ENCODE measurements at places on chromosomes 1 and 21.
A peak's percentile ranks its signal among the peaks of the same experiment; 100 is the strongest.

- no peak for DNase-seq
Observed at GRCh38 chr1:14961661-14962267, 191.8 kb upstream of the TMEM51 start.

- DNase-seq, result no peak
Observed at GRCh38 chr1:28190996-28191645, 14.6 kb upstream of the PTAFR start.

DNA sequence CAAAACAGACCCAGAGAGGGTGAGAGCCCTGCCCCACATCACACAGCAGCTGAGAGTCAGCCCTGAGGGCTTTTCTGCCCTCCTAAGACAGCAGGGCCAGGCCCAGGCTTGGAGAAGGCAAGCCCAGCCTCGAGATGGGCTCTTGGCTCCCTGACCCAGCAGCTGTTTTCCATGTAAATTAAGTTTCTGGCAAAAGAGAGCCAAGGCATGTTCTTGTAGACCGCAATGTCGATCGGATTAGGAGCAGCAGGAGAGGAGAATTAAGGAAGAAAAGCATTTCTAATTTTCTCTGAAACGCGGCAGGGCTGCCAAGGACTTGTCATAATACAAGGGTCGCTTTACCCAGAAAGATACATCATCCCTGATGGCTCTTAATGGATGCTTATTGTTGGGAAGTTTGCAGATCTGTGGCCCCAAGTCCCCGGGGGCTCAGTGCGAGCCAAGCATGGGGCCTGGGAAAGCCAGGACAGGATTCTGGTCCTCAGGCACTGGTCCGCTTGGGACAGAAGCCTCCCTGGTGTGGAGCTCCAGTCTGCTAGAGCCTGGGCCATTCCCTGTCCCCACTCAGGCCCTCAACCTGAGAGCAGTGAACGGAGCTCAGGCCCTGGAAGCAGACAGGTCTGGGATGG is 62.8 kb downstream of the DMRTB1 start:
- DNase-seq, result no peak

GRCh38 chr1:204448344-204448964 is 36.8 kb upstream of the PPP1R15B start:
- no peak for DNase-seq

GRCh38 chr1:25544243-25544764 is 898 bp downstream of the LDLRAP1 start:
- no peak for DNase-seq

GRCh38 chr1:8219530-8219929 is 98.4 kb upstream of the SLC45A1 start:
- DNase-seq, result no peak

GRCh38 chr1:77081834-77082233 is 137.4 kb downstream of the PIGK start:
- DNase-seq, result no peak

GRCh38 chr1:42157667-42158066 is 4.5 kb downstream of the GUCA2B start:
- no peak for DNase-seq

GRCh38 chr21:15063814-15064575 is 805 bp downstream of the NRIP1 start:
- no peak for DNase-seq

DNA sequence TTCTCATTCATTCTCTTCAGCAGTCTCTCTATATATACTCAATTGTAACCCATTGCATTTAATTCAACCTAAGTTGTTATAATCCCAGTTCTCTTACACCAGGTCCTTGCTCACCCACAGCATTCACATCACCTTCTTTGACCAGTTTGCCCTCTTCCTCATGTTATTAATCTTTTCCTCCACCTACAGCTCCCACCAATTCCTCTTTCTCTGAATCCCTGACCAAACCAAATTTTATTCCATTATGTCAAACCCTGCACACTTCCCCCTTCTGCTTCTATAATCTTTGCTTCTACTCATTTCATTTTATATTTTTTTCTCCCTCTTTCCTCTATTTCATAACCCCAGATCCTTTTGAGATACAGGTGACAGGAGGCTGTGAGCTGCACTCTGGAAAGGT is 1.4 kb downstream of the CD1A start:
- DNase-seq, result no peak

GRCh38 chr1:29209173-29209572 is 21.6 kb downstream of the MECR start:
- no peak for DNase-seq

DNA sequence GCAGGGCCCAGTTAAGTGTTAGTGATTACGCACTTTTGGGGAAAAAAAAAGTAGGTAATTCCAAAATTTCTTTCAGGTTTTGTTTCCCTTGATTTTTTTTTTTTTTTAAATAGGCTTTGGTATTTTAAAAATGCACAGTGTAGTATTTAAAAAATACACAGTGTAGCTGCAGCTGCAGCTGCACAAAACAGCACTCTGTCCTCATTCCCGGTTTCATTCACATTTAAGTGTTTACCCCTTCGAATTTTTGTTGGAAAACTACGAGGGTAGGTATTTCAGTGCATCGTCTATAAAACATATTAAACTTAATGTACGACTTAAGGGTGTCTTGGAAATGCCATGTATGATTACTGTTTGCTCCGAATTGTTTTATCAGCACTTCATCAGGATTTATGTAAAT is 3.4 kb downstream of the NEK7 start:
- DNase-seq, result no peak

DNA sequence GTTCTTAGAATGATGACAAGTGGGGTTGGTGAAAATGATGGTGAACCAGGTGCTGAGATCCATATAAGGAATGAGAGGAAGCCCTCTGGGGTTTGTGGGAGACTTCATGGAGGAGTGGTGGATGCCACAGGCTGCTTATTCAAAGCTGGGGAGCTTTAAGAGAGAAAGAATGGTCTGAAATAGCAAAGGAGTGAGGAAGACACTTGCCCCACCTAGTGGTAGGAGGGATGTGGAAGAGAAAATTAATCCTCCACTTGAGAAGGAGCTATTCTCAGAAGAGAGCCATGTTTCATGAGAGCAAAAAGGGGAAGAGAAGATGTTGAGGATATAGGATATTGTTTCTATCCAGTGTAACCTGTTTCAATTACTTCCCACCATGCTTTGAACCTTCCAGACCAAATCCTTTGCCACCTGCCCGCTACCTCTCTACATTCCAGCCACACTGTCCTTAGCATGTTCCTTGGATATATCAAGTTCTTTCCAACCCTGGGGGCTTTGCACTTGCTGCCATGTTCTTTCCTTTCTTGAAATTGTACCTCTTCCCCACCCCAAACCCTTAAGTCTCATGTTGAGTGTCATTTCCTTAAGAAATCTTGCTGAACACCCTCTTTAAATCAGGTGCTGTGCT is 19.6 kb upstream of the ZNF648 start:
- no peak for DNase-seq

DNA sequence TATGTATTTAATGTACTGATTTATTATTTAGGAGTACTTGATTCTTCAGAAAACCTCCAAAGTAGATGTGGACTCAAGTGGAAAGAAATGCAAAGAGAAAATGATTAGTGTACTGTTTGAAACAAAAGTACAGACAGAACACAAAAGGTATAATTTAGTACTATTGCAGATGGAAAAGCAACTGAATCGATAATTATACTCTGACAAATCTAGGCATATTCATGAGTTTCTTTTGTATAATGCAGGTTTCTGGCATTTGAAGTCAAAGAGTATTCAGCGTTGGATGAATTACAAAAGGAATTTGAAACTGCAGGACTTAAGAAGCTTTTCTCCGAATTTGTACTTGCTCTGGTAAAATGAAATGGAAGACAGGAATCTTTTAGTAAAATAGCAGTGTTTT is 12.5 kb downstream of the RWDD3 start:
- DNase-seq, result no peak

DNA sequence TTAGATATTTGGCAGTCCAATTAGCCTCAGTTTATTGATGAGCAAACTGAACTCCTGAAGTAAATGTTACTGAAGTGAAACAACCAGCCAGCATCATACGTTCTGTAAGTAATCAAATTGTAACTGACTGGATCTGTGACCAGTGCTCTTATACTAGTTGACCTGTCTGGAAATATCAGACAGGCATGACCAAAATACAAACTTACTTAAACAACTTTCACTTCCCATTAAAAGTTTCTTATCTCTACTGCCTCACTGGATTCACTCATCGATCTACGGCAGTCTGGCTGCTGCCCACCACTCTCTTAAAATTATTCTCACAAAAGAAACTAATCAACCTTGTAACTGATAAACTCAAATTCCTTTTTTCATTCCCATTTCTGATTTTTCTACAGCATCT is 56.4 kb downstream of the WDR3 start:
- no peak for DNase-seq

- no peak for DNase-seq
Observed at GRCh38 chr1:234841710-234842231, 231.8 kb upstream of the IRF2BP2 start.

GRCh38 chr1:4710592-4711415 is 56.4 kb downstream of the AJAP1 start:
- no peak for DNase-seq

DNA sequence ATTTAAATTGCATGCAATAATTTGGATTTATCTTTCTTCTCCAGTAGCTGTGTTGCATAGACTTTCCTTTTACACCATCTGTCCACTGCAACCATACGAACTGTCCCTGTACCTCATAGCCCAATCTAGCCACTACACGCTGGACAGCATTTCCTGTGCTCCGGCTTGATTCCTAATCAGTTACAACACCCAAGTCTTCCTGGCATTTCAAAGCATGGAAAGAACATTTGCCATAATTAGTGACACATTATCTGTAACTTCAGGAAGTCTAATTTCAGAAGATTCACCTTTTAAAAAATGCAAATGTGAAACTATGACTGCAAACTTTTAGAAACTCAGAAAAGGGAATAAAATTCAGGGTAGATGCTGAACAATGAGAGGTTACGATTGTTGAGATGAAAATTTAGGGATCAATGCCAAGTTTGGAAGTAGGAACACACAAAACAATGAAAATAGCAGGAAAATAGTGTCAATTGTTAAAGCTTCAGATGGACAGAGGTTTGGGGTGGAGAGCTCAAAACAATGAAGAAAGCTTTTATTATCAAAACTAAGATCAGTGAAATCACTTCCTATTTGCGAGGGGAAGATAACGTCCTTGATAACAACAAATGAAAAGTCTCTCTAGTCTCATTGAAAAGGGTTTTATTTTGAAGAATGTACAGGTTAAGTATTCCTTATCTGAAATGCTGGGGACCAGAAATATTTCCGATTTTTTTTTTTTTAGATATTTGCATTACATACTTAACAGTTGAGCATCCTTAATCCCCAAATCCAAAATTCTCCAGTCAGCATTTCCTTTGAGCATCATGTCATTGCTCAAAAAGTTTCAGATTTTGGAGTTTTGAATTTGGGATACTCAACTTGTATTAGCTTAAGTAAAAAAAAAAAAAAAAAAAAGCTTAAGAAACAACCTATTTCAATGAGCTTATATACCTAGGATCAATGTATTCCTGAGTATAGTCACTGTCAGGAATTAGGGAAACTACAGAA is 107.3 kb downstream of the FNBP1L start:
- no peak for DNase-seq

DNA sequence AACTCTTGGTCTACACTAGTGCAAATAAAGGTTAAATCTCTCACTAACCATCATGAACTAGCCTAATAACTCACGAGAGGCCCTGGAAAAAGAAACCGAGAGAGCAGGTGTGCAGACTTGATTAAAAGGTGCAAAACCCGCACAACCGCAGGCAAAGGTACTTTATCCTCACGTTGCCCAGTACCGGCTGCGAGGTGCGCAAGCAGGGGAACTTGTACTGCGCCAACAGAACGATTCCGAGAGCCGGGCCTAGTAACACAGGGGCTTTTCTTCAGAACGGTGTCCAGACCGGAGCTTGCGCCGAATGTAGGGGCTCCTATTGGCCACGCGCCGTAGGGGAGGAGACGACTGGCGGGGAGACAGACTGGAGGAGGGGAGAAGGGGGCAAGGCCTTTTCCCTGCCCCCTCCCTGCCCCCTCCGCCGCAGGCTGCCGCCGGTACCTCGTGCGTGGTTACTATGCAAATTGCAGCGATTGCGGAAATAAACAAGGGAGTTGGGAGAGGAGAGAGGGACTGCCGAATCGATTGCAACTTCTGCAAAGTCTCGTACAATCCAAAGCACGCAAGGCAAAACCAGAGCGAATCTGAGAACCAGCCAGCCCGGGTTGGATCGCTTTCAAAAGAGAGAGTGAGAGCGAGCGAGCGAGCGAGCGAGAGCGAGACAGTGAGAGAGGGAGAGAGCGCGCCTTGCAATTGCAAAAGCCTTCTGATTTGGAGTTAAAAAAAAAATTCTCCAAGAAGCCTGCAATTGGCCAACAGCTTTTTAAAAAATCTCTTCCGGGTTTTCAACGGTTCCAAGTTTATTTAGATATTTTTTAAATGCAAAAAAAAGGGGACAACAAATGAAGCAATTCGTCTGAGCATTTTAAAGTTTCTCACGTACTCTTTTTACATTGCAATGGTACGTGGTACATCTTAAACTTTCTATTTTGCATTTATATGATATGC is 5.4 kb upstream of the NFIA start:
- DNase-seq, result peak; percentile 74

GRCh38 chr1:12052008-12052573 is 11.0 kb upstream of the TNFRSF8 start:
- no peak for DNase-seq

GRCh38 chr1:188669728-188670382 is 1807.8 kb downstream of the BRINP3 start:
- DNase-seq, result no peak

Measured in activated CD8-positive, alpha-beta memory T cell treated with anti-CD3 and anti-CD28 coated beads, Interleukin-2, amount 50 U/mL, for 4 hours (primary cell).